Stimulated activated CD8-positive, alpha-beta memory T cell treated with anti-CD3 and anti-CD28 coated beads, Interleukin-12 subunit alpha, Interleukin-12 subunit beta, amount 100 ng/mL, for 1 hour (primary cell): ENCODE measurements at places on chromosomes 11 and 22.

DNA sequence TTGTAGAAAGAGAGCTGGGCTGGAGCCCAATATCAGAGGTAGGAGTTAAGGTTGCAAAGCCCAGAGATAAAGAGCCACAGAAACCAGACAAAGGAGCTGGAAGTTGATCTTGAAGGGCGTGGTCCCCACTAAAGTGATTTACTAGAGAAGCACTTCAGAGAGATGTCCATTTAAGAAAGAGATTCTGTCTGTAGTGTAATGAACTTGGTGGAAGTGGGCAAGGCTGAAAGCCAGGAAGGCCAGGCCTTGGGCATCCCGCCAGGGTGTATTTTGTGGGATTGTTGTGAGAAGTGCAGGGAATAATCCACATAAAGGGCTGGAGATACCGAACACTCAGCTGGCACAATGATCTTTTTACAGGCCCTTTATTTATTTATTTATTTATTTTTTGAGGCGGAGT, 1398.8 kb downstream of the TBC1D22A start:
- DNase-seq = no peak

DNA sequence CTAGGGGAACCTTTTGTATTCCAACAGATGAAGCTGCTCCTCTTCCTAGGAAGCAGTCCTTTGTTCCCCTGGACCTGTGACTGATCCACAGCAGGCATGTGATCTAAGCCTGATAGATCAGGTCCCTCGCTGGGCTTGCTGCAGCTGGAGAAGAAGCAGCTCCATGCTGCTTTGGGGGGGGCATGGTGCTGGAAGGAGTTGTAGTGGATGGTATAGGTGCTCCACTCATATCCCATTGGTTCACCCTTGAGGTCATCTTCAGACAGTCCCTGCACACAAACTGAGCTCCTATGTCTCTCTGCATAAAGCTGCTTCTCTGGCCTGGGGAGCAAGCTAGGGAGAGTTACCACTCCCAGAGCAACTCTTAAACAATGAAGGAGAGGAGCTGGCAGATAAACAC, 9.5 kb upstream of the RIC3 start:
- DNase-seq = no peak

DNA sequence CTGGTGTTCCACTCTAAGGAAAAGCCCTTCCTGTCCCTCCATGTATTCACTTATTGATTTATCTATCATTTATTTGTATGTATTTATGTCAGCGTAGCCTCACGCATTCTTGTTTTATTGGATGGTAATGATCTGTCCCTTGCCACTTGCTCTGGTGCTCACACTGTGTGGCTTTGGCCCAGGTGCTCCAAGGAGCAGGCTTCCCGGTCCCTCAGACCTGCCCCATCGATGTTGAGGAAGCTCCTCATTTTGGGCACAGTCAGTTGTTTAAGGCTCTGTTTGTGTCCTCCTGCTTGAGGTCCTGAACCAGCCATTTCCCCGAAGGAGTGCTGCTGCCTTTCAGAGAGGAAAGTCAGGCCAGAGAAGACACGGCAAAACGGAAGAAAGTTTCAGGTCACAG, 1485.4 kb downstream of the TBC1D22A start:
- DNase-seq = no peak

DNA sequence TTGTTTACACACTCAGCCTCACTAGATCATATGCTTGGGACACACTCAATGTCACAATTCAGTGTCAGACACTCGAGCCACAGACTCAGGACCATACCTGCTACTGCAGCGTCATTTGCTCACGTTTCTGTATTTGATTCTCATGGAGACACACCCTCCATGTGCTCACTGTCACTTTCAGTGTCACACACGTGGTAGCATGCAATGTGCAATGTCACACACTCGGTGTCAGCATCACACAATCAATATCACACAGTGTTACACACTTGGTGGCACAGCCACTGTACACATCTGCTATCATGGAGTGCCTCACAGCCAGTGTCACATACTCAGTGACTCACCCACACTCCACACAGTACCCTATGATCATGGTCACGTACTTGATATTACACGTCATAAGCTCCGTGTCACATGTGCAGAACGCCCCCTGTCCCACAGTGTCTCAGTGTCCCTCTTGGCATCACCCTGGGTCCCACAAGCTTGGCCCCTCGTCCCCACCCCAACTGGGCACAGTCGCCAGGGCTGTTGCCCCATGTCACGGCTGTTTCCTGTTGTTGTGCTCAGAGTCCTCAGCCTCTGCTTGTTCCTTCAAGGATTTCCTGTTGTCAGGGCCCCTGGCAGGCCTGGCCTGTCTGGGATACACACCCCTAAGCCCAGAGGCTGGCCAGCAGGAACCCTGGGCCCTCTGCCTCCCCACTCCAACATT, 49.6 kb downstream of the PDE2A start:
- no peak for DNase-seq

DNA sequence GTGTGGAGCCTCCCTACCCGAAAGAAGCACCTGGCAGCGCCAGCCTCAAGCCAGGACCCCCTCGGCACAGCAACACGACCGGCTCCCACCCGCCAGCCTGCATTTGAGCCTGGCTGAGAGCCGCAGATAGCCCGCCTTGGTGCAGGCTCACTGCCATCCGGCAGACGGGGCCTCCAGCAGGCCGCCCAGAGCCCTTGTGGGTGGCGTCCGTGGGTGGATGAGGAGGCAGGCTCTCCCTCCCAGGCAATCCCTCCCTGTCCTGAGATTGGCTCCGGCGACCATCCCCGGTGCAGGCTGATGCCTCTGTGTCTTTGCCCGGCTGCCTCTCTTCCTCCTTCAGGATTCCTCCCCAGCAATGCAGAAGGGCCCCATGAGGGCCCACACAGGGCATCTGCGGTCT, 1527.9 kb downstream of the BRD1 start:
- no peak for DNase-seq
